ENCODE measurements at places on chromosomes 1 and 21. TPM values are rescaled to one million over a fixed set of nuclear protein-coding genes. Genes with fewer than 3 reads are reported as not detected.

Gene RNF207
- 12.4 TPM for total RNA-seq

Gene CFHR2
- total RNA-seq, result not detected

Gene SAMSN1
- total RNA-seq, result 9.4 TPM

Gene ZBTB21
- total RNA-seq, result 14.6 TPM

Gene TMEM200B
- total RNA-seq, result 19.3 TPM

Gene ITLN2
- 0.17 TPM for total RNA-seq

Gene SLAMF9
- total RNA-seq, result not detected

Gene HEYL
- 6.4 TPM for total RNA-seq

Gene CFAP107
- total RNA-seq, result 2.3 TPM

Gene CAMSAP2
- total RNA-seq, result 74.2 TPM

Gene LCE2B
- total RNA-seq, result not detected

Gene UMODL1
- total RNA-seq, result 0.11 TPM

Gene ARID4B
- 68.0 TPM for total RNA-seq

Gene ARHGEF10L
- 27.4 TPM for total RNA-seq

Gene ICOSLG
- 0.59 TPM for total RNA-seq

Gene TINAGL1
- total RNA-seq, result 41.2 TPM

Gene C1orf56
- total RNA-seq, result 4.1 TPM

Gene NDUFV3
- total RNA-seq, result 34.0 TPM

Gene GART
- total RNA-seq, result 61.1 TPM

Gene LCE1D
- not detected for total RNA-seq

Measured in spinal cord (tissue), 10 donors.